ENCODE measurements at places on chromosomes 1 and 21.

DNA sequence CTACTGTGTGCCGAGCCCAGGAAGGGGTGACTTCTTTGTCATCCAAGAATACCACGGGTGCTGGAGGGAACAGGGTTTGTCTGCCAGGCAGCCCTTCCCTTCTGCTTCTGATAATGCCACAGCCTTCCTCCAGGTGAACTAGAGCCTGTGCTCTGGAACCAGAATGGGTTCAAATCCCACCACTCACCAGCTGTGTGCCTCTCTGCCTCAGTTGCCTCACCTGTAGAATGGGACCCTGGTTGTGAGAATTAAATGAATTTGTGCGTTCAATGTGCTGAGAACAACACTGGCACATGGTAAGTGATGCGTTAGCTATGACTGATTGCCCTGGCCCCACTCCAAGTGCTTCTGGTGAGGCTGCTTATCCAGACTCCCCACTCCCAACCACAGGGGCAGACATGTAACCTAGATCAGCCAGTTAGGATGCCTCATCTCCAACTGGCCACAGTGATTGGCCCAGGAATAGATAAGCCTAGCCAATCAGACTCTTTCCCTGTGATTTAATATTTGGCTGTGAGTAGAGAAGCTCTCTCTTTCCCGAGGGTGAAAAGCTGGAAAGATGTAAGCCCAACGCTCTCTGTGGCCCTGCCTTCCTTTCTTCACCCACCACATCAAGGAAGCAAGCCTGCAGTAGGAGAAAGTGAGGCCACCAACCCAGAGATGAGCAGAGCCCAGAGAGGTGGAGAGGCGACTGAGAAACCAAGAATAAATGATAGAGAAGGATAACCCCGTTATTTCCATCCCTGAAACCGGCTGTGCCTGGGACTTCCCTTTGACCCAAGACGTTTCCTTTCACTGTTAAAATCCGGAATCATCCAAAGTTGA, 20.8 kb upstream of the LAPTM5 start:
- no peak for DNase-seq

GRCh38 chr1:40382108-40382460, 8.6 kb downstream of the SMAP2 start:
- no peak for DNase-seq

DNA sequence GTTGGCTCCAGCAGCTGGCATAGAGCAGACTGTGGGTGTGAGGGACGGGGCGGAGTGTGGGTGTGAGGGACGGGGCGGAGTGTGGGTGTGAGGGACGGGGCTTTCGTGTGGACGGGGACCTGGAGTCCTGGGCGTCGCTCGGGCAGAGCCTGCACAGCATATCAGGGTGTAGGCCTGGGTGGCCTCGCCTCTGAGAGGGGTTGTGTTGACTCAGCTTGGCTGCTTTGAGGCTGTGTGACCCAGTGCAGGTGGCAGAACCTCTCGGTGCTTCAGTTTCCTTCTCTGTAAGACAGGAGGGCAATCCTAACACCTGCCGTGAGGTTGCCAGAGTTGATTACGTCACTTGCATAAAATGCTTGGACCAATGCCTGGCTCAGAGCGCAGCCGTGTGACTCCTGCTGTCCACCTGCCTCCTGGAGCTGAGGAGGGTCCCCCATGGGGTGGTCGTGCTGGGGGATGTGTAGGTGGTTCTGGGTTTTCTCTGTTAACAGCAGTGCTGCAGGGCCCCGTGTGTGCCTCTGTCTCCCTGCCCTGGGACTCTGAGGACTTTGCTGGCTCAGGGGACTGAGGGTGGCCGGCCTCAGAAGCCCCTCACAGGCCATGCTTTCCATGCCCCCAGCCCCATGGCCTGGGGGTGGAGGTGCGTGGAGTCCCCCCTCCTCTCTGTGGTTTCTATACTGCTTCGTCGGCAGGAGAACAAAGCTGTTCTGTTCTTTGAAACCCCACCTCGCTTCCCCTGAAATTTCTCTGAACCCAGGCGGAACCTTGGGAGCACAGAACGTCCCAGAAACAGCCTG, 15.4 kb downstream of the PDXK start:
- no peak for DNase-seq

- DNase-seq = no peak
Measured at GRCh38 chr1:34268311-34268954, 91.7 kb downstream of the C1orf94 start.

DNA sequence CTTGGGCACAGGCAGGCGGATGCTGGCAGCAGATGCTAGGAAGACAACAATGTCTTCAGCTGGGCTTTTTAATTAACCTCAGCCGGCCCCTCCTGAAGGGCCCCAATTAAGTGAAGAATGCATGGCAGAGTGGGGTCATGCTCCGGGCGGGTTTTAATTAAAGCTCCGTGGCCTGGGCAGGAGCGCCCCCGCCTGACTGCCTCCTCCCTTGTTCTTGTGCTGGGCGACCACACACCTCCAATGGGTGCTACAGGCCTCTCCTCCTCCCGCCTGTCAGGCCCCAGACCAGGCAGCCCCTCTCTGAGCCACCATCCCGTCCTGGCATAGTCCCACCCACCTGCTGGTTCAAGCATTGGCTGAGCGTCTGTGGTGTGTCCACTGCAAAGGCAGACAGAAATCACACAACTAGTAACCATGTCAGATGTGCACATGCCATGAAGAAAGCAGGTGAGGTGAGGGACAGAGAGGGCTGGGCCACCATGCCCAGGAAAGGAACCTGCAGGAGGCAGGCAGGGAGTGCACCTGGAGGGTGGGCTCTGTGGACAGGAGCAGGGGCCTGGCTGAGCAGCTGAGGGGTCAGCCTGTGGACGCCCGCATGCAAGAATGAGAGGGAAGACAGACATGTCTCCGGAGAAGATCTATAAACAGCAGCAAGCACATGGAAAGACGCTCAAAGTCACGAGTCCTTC, 8.5 kb upstream of the ARF1 start:
- DNase-seq = peak; percentile 67

DNA sequence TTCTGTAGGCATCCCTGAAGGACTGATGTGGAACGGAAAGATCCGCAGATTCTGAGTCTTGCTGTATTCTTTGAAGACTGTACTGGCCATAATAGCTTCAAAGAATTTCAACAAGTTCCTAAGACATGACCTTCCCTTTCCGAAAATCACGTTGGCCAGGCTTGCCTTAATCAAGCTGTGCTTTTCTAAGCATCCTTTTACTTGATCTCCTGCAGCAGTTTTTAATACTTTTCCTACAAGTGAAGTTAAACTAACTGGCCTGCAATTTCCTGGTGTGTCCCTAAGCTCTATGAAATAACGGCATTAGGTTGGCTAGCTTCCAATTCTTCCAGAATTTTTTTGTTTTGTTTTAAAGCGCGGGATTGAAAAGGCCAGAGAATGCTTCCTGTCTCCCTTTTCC, 40.3 kb downstream of the SPAG17 start:
- no peak for DNase-seq

DNA sequence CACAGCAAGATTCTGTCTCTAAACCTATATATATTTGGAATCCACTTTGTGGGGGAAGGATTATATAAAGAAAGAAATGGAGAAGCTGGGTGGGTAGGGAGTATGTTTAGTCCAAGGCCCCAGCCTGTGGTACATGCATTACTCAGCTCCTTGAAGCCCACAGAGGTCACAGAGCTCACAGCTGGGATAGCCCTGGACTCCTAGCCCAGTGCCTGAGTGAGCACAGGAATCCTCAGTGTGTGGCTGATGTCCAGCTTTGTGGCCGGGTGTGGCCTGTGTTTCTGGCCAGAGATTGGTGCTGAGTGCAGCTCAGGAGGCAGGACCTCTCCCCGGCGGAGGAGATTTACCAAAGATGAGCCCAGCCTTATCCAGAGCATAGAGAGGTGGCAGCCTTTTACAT, 7.6 kb downstream of the CAPN9 start:
- DNase-seq = no peak

GRCh38 chr1:98940722-98941079, 64.0 kb downstream of the PLPPR5 start:
- no peak for DNase-seq

GRCh38 chr1:53015508-53015860, 46.5 kb upstream of the PODN start:
- no peak for DNase-seq

DNA sequence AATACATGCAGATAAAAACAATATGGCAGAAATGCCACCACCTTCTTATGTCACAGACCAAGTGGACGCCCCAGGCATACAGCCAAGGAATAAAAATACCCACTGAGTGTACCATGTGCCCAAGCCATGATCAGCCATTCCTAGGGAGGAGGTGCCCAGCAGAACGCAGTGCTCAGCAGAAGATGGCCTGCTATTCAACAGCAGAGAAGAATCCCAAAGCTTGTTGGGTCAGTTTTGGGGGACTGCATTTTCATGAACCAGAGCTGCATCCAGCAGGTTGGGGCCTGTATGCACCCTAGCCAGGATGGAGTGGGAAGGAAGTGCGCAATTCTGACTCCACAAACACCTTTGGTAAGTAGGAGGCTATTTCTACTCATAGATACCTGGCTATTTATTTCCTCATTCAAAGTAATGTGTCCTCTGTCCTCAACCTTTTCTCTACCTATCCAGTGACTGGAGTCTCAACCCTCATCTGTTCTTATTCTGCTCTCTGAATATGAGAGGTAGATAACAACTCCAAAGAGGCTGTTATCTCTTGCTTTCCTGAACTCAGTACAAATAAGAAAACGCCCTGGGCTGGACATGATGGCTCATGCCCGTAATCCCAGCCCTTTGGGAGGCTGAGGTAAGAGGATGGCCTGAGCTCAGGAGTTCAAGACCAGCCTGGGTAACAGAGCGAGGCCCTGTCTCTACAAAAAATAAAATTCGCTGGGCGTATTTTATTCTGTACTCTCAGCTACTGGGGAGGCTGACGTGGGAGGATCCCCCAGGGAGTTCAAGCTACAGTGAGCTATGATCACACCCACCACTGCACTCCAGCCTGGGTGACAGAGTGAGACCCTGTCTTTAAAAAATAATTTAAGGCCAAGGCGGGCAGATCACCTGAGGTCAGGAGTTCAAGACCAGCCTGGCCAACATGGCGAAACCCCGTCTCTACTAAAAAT, 2.5 kb upstream of the PLEKHM2 start:
- DNase-seq = no peak

DNA sequence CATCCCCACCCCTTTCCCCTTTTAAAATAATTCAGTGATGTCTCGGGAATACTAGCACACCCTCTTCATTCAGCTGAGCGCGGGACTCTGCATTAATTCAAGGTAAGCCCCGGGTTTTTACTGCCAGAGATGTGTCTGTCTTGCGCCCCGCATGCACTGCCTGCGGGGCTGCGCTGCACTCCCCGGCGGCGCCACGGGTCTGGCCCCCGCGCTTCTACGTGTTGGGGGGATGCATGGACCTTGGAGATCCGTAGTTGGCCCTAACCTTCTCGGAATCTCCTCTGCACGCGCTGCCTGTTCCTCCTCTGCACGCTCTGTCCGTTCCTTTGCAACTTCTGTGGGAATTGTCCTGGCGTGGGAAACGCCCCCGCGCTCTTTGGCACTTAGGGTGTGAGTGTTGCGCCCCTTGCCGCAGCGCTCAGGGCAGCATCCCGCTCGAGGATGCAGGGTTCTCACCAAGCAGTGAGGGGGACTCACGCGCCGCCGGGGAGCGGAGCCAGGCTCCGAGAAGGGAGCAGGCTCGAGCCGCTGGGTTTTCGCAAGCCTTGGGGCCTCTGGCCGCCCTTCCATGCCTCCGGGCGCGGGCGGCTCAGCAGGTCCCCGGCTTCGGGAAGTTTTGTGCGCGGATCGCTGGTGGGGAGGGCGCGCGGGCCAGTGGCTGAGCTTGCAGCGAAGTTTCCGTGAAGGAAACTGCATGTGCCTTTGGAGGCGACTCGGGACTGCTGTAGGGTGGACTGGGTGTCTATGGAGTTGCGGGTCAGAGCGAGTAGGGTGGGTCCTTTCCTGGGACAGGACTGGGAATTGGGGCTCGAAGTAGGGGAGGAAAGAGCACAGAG, 165.1 kb upstream of the CACNA1E start:
- DNase-seq = peak; percentile 62

GRCh38 chr1:155052439-155053395, 1.6 kb downstream of the ADAM15 start:
- no peak for DNase-seq

GRCh38 chr1:80392529-80392928, 1386.0 kb upstream of the ADGRL4 start:
- no peak for DNase-seq

- DNase-seq = no peak
Measured at GRCh38 chr1:211701733-211702132, 26.3 kb upstream of the NEK2 start.

DNA sequence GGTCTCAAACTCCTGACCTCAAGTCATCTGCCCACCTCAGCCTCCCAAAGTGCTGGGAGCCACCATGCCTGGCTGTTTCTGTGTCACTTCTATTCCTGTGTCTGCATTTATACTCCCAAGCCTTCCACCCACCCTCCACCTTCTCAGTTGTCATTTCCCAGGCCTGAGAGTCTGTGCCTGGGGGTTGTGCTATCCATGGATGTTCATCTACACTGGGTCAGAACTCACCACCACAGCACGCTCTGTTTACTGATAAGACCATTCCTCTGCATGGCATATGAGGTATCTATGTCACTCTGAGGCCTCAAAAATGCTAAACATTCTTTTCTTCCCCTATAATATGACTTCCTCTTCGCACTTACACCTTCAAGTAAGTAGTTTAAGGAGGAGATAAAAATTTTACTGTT, 6.1 kb downstream of the NENF start:
- DNase-seq = no peak

GRCh38 chr21:32613436-32614043, 1.4 kb upstream of the CFAP298 start:
- DNase-seq = no peak

DNA sequence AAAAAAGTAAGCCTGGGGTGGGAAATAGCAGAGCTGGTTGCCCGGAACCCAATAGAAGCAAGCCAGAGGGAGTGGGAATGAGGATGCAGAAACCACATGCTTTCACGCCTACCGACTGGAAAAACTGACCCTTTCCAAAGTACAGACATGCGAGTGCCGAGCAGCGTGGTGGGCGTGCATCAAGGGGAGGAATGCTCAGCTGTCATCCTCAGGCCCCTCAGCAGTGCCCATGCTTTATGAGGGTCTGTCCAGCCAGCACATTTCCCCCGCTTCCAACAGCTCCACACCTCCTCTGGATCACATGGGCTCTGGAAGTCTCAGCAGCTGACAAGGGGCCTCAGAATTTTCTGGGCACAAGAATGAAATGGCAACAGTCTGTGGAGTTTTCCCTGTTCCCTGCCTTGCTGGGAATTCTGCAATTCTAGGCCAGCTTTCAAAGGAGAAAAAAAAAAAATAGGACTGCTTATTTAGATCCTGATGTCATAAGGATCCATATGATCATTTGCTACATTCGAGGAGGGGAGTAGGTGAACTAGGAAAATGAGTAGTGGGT, 19.1 kb upstream of the IKBKE start:
- DNase-seq = no peak

- DNase-seq = no peak
Measured at GRCh38 chr1:118485757-118486156, 300.7 kb upstream of the SPAG17 start.
